Stimulated activated CD4-positive, alpha-beta T cell treated with anti-CD3 and anti-CD28 coated beads, Interleukin-1b, Interleukin-23, amount 100 ng/mL, for 1 hour (primary cell): ENCODE measurements at places on chromosomes 3 and 15.

- no peak for DNase-seq
Measured at GRCh38 chr15:62752657-62753517, 289.7 kb upstream of the TPM1 start.

DNA sequence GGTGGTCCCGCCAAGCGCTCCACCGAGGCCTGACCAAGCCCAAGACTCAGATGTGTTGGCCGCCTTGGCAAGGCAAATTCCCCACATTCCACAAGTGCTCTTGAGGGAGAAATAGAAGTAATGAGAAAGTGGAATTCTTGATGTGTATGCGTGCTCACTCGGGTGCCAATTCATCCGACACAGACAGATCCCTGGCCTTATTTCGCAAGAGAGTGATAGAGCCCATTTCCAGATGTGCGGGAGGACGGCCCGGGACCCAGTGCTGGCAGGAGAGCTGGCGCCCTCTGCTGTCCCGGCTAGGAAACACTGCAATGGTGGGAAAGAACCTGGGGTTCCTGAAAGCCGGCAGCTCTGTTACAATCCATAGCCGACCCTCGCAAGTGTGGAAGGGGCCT, 76.0 kb downstream of the HMG20A start:
- DNase-seq, result peak; percentile 58

GRCh38 chr3:87793337-87793877, 265.4 kb downstream of the CGGBP1 start:
- no peak for DNase-seq

- no peak for DNase-seq
Measured at GRCh38 chr3:90091549-90091948, 984.1 kb downstream of the EPHA3 start.

DNA sequence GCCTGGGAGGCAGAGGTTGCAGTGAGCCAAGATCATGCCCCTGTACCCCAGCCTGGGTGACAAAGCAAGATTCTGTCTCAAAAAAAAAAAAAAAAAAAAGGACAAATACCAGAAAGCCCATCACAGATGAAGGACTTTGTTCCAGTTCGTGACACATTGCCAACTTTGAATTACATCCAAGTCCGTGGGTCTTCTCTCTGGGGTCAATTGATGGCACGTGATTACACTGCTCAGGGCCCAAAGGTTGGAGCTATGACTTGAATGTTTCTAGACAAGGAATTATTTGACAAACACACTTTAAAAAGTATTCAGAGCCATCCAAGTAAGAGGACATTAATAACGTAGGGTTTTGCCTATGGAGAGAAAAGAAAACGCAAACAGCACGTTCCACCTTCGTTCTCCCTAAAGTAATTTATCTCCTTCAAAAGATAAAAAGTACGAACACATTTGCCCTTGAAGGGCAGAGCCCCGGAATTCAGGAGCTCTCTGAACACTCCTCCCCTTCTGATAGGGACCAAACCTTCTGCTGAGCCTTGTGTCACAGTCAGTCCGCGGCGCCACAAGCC, 31.3 kb upstream of the ST3GAL6 start:
- no peak for DNase-seq

- DNase-seq, result no peak
Measured at GRCh38 chr3:129199366-129199765, 15.7 kb upstream of the CNBP start.

DNA sequence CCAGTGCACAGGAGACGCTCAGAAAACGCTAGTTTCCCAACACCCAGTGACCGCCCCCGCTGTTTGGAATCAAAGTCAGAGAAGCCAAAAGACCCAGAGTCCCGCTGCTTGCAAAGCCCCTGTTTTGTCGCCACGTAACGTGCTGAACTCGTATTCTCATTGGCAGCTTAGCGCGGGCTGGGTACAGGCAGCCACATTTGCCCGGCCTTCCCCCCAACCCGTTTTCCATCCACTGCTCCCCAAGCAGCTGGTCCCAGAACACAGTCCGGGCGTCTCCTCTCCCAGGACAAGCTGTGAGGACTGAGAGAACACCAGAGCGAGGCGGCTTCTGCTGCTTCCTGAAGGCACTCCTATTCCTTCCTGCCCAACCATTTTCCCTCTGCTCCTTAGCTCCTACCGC, 54.8 kb downstream of the RASGRF1 start:
- no peak for DNase-seq

- DNase-seq, result no peak
Measured at GRCh38 chr3:73605412-73605811, 19.3 kb downstream of the PDZRN3 start.

- DNase-seq, result no peak
Measured at GRCh38 chr3:112687211-112687610, 46.3 kb upstream of the CCDC80 start.

GRCh38 chr15:70171256-70171886, 73.7 kb upstream of the TLE3 start:
- DNase-seq, result no peak

GRCh38 chr15:86624261-86625036, 544.8 kb downstream of the AGBL1 start:
- DNase-seq, result peak; percentile 52

GRCh38 chr3:18208091-18208490, 217.0 kb downstream of the SATB1 start:
- no peak for DNase-seq

DNA sequence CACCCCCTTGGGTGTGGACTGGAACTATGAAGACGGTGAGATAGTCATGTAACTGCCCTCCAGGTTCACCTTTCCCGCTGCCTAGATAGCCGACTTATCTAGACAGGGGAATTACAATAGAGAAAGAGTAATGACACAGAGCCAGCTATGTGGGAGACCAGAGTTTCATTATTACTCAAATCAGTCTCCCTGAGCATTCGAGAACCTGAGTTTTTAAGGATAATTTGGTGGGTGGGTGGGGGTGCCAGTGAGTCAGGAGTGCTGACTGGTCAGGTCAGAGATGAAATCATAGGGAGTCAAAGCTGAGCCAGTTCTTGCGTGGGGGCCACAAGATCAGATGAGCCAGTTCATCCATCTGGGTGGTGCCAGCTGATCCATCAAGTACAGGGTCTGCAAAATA, 19.7 kb upstream of the DNAJC19 start:
- DNase-seq, result no peak

DNA sequence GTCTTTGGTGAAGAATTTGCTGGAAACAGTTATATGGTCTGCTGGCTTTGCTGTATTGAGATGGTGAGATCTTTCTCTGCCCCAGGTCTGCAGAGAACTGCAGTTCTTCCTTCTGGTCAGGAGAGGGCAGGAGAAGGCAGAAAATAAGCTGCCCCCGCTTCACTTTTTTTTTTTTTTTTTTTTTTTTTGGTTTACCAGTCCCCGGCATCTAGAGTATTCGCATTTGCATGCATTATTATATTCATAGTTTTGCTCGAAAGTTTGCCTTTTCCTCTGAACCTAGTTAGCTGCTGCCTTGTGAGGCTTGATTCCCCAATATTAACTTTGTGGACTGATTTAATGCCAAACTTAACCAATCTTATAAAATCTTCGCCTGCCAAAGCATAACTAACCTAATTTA, 10.6 kb upstream of the PARL start:
- no peak for DNase-seq

- DNase-seq, result no peak
Measured at GRCh38 chr15:31498756-31499155, 172.1 kb downstream of the KLF13 start.

DNA sequence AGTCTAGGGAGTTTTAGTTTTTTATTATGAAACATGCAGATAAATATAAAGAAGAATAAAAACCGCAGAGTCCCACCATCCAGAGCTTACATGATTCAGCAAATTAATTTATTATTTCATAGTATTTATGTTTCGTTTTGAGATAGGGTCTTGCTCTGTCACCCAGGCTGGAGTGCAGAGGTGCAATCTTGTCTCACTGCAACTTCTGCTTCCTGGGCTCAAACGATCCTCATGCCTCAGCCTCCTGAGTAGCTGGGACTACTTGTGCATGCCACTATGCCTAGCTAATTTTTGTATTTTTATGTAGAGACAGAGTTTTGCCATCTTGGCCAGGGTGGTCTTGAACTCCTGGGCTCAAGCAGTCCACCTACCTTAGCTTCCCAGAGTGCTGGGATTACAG, 13.6 kb downstream of the RNF13 start:
- no peak for DNase-seq

- DNase-seq, result no peak
Measured at GRCh38 chr3:127091376-127091775, 101.6 kb upstream of the PRR23E start.

DNA sequence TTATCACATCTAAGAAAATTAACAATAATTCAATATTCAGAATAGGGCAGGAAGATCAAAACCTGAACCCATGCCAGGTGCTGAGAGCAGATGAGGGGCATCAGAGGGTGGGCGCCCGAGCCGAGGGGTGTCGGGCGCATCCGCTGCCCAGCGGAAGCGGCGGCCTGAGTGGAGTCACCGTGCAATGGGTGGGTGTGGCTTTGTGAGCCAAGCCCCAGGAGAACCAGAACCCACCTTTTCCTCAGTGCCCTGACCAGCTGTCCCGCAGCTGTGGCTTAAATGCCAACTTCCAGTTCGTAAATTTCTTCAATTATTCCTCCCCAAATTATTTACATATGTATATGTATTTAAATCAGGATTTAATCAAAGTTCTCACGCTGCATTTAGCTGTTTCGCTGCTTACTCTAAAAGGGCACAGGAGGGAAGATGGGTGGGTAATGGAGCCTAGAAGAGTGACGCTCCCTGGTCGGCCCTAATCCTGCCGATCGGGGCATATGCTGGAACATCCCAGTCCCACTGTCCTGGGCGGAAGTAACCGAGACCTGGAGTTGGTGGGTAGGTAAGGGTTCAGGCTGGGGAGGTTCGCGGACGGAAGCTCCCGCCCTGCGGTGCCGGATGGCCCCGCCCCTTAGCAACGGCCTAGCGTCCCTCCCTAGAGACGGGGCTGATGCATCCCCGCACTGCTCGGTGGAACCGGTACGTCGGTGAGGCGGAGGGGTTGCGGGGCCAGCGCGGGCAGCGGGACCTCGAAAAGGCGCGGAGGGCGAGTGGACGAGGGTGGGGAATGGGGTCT, 1.3 kb downstream of the DNAH1 start:
- DNase-seq, result peak; percentile 48

DNA sequence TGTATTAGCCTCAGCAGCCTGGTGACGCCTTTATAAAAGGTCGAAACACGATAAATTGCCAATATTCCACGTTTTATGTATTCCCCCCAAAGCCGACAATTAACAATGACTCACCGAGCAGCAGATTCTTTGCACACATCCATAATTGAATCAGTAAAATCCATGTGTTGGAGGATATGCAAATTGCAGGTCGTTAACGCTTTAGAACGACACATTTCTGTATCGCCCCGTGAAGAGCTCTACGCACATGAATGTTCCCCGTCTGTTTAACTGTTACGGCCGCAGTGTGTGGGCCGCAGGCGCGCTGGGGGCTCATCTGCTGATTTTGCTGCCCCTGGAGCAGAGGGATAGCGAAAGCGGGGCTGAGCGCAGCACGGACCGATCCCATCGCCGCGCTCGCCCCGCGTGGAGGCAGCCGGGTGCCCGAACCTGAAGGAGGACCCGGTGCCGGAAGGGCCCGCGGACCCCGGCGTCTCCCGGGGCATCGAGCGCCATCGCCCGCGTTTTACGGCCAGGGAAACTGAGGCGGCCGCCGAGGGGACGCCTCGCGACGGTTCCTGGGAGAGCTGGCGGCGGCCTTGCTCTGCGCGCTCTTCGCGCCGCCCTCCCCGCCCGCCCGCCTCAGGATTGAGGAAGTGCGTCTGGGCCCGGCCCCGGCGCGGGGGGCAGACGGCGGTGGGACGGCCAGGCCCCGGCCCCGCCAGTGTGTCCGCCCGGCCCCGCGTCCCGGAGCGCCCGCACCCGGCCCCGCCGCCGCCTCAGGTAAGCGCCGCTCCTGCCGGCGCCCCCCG, at the start of gene LRRK1:
Gene LRRK1 (plus strand): TSS at position 668 of the 791 bp plus-strand sequence. CDS start 5,276 bp downstream, outside the sequence.
- no peak for DNase-seq

DNA sequence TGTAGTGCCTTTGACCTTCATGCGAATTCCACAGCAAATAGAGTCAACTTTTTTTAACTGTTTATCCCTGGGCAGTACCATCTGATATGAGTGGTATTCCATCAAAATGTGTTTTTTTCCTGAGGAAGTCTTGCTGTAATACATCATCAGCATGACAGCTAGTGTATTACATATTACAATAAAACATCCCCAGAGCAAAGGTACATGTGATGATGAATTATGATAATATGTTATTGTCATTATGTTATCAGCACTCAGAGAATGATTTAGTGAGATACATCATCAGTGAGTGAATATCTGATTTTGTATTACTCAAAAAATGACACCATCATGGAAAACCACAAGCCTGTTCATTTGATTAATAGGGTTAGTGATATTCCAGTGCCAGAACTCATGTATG, 69.7 kb upstream of the ARL6 start:
- DNase-seq, result no peak

DNA sequence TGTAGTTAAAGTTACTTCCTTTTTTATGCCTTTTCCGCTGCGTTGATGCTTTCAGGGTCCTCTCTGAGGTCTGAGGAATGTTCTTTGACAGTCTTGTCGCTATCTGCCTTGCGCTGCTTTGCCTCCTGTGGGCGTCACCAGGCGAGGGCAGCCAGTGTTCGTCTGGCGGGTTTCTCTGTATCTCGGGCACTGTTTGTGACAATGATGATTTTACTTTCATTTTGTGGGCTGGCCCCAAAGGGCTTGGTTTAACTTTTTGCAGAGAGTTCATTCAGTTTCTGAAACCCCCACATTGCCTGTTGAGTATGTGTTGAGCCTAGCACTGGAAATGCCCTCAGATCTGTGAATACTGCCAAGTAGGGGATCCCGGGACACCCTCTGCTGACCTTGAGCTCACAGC, 24.6 kb upstream of the SACM1L start:
- no peak for DNase-seq

DNA sequence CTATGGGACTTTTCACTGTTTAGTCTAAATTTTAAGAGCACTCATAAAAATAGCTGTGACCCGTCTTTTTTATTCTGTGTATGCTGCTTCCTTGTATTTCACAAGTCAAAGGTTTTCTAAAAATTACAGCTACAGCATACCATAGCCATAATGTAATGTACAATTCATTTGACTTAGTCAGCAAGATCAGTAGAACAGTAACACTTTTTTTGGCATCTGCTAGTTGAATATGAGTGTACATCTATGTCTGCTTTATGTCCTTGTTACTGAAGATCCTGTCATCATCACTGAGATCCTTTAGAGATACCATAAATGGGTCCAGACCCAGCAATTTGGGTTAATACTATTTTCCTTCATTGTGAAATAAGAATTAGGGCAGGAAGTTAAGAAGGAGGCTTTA, 42.2 kb downstream of the CMSS1 start:
- DNase-seq, result no peak

DNA sequence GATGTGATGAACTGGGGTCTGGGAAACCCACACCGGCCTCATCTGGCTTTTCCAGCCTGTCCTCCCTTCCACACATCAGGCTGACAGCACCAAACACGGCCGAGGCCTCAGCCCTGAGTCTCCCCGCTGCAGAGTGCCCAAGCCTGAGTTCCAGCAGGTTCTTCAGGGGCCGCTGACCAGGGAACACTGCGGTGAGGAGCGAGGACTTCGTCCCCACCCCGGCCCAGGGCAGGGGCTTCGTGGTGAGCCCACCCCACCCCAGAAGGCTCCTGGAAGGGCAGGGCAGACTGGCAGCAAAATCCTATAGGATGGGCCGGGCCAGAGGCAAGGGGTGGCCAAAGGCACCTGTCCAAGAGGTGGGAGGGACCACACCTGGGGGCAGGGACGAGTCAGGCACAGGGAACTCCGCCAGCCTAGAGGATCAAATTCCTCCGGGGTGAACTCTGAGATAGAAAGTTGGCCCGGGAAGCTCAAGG, at the start of gene SLC51A:
Gene SLC51A (plus strand): TSS at position 446 of the 476 bp plus-strand sequence. CDS start 179 bp downstream, outside the sequence.
- no peak for DNase-seq

- DNase-seq, result no peak
Measured at GRCh38 chr15:39592500-39592899, 11.6 kb downstream of the THBS1 start.
